Activated CD4-positive, CD25-positive, alpha-beta regulatory T cell treated with anti-CD3 and anti-CD28 coated beads, Interleukin-2, amount 50 U/mL, for 16 hours (primary cell): ENCODE measurements at places on chromosomes 5 and 9.

DNA sequence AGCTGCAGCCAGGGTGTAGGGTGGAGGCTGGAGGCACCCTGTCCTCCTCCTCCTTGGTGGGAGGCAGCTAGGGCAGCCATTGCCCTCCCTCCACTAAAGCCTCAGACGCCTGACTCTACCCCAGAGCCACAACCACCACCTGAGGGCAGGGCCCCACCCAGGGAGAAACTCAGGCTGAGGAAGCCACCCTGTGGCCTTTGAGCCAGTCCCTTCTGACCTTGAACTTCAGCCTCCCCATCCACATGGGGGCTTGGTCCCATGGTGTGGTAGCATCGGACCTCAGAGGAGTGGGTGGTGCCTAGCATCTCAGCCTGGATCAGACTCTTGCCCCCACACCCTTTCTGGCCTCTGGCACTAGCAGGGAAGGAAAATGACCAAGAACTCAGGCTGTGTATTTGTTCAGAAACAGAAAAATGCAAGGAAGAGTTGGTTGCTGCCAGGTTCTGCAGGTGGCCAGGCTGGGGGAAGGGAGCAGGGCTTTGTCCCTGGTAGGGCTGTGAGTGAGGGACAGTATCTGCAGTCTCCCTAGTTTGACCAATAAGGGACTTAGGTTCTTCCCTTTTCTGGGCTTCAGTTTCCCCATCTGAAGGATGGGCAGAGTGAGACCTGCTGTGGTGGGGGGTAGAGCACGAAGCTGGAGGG, 3.2 kb downstream of the DAB2IP start:
- DNase-seq, result no peak

- DNase-seq, result no peak
Measured at GRCh38 chr5:176415240-176415951, 943 bp downstream of the CLTB start.

GRCh38 chr9:93267091-93267541, 83.2 kb downstream of the WNK2 start:
- DNase-seq, result no peak

GRCh38 chr9:128892221-128892921, 10.4 kb downstream of the LRRC8A start:
- no peak for DNase-seq

- no peak for DNase-seq
Measured at GRCh38 chr9:37290940-37291485, 131.5 kb upstream of the GRHPR start.

DNA sequence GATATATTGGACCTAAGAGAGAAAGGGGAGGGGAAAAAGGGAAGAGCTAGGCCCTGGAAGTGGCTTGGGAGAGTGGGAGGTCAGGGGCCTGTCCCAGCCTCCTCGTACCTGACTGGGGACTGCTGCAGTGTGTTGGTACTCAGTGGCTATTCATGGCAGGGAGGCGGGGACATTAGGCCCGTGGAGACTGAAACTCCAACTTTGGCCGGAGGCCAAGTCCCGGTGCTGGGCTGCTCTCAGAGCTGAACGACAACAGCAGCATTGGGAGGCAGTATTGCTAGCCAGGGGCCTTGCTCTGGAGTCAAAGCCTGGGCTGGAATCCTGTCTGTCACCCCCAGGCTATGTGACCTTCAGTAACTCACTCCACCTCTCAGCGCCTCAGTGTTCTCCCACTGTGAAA, 37.8 kb downstream of the NEURL1B start:
- no peak for DNase-seq

DNA sequence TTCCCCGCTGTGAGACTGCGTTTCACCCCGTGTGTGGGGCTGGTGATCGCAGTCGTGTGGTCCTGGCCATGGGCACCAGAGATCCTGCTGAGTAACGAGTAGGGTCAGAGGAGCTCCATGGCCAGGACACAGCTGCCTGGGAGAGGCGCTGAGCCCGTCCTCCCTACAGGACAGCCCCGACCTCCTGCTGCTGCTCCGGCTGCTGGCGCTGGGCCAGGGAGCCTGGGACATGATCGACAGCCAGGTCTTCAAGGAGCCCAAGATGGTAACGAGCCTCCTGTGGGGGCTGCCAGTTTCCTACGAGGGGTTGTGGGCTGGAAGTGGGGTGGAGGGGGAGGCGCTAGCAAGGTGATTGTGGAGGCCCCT, 11.0 kb downstream of the NELFB start:
- DNase-seq, result no peak

DNA sequence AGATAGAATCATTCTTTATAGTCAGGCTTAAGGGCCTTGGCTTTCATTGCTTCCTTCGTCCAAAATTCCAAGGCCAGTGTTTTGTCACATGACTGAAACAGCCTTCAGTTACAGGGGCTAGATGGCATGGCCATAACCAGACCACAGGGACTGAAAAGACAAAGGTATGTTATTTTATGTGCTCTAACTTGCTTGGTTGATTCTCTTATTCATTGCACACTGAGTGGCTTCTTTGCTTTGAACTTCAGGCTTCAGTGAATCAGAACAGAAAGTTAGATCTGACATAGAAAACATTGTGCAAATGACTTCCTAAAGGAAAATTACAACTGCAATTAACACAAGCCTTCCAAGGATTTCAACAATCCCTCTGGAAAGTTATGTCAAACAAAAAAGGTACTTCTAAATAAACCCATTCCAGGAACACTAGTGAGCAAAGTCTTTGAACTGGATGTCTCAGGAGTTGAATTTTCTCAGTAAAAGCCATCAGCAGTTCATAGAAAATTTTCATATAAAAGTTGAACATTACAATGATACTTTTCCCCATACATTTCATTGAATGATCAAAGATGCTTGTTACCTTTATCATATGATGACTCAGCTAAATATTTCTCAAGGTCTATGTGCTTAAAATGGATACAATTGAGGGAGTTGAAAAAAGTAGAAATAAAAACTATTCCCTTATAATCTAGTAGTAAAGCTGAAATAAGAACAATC, 355.3 kb downstream of the TMEM232 start:
- DNase-seq, result no peak

DNA sequence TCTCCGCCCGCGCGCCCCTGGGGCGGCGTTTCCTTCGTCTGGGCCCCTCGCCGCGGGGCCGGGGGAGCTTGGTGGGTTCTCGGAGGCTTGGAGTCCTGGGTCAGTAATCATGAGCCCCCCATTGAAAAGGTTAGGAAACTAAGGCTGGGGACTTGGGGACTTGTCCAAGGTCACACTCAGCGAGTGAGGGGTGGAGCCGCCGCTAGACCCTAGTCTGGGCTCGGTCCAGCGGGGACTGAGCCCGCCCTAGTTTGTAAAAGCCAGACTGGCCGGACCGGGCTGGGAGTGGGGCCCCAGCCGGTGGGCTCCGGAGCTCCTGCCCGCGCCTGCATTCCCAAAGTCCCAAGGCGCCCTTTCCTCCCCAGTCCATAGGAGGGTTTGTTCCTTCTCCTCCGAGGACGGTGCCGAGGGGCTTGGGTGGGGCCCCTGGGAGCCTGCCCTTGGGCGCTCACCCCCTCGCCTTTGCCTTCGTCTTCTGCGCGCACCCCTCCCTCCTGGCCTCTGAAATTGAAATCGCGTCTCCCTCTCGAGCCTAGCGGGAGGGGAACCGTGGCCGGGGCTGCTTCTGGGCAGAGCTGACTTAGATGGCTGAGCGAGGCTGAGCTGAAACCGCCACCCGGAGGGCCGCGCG, 995 bp downstream of the OLFM1 start:
- DNase-seq, result no peak
